BE2C (cell line): ENCODE measurements at places on chromosomes 5 and 9.

- DNase-seq: no peak
Measured at GRCh38 chr9:4662989-4663792, 1.1 kb downstream of the PLPP6 start.

DNA sequence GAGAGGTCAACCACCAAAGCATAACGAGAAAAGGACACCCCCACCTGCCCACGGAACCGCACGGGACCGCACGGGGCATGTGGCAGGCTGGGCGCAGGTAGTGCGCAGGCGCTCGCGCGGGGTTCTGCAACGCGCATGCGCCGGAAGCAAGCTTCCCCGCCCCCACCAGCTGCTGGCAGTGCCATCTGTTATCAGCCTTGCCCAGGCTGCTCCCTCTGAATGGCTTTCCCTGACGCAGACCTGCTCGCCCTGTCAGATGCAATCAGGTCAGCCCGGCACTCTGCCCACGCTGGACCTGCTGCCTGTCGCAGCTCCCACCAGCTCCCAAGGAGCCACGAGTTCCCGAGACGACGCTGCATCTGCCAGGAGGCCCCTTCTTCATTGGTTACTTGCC lies 22.8 kb downstream of the PTCH1 start:
- peak; percentile 87 for DNase-seq

- DNase-seq: no peak
Measured at GRCh38 chr9:105418588-105419500, 29.0 kb upstream of the FSD1L start.

DNA sequence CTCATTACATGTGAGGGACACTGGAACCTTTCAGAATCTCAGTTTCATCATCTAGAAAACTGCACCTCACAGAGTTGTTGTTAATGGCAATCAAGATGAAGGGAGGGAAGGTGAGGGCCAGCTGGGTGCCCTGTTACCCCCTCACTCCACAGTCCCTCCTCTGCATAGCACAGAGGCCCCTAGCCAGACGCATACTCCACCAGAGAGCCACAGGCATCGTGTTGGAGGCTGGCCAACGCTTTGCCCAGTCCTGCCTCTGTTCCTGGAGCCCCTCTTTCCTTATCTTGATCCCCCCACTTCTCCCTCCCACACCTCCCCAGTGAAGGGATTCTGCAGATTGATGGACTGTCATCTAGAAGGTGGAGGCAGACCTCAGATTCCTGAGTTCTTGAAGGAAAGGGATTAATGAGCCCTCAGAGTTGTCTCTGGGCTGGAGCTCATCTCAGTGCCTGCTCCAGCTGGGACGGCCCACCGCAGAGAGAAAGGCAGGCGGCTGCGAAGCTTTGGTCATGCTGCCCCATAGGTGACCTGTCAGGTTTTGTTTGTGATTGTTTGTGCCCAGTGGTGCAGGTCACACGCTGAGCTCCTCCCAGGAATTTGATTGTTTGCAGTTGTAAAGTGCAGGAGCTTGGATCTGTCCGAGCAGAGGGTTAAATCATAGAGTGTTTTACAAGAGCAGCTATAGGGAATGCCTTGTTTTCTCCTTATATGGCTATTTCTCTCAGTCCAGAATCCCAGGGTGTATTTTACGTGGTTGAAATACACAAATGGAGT lies 487.3 kb downstream of the CCDC171 start:
- peak; percentile 23 for DNase-seq

DNA sequence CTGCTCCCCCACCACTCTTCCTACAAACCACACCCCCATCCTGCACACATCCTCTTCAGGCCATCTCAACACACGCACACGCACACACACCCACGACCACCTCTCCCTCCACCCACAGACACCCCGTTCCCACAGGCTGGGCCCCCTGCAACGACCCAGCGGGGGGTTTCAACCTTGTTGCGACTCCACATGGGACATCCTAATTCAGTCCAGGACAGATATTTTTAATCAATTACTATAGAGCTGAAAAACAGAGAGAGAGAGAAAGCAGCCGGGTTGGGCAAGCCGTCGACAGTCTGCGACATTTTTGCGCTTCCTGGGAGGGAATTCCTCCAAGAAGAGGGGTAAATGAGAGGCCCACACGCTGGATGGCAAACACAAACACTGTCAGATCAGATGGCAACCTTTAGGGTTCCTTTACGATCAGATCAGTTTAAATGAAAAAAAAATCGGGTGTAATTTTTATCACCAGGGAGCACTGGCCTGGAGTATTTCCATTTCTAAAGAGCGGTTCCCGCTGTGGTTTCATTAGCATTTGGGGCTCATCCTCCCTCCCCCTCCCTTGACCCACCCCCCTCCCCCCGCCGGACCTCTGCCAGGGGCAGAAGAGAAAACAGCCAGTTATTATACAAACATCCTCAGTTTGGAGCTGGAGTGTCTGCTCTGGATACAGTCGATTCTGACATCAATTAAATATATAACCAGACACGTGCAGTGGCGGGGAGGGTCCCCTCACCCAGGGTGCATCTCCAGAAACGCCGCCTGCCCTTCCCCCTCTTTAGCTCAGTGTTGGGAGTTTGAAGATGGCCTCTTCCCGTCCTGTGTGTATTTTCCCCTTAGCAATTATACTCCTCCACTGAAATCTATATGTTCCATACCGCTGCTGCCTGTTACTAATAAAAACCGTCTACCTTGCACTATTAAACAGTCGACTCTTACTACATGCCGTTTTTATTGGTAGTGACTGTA lies 2.3 kb upstream of the IRX2 start:
- no peak for DNase-seq

GRCh38 chr9:129939431-129939830 lies 103.6 kb downstream of the FNBP1 start:
- no peak for DNase-seq

DNA sequence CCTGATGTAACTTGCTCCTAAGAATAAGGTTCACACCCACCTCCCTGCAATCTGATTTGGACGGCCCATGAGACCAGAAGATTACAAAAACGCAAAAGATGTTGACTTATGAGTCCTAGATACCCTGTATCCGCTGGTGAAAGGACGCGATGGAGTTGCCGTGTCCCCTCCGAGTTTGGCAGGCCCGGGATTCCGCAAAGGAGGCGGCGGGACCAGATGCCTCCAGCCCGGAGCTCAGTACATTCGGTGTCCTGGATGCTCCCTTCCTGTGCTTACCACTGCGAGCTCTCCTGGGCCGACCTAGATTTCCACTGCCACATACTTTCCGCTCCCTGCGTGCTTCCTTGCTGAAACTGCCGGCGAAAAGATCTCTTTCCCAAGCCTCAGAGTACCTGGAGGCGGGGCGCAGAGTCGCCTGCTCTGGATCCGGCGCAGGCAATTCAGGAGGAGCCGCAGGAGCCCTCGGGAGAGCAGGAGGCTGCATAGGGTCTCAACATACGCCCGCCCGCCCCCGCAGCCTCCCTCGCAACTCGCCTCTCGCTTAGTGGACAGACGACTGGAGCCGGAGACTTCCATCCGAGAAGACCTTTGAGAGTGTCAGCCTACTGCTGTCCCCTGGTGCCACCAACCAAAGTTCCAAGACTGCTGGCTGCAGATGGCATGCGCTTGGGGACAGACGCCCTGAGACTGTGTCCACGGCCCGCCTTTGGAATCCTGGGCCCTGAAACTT lies 39.8 kb downstream of the ANXA2R start:
- no peak for DNase-seq

DNA sequence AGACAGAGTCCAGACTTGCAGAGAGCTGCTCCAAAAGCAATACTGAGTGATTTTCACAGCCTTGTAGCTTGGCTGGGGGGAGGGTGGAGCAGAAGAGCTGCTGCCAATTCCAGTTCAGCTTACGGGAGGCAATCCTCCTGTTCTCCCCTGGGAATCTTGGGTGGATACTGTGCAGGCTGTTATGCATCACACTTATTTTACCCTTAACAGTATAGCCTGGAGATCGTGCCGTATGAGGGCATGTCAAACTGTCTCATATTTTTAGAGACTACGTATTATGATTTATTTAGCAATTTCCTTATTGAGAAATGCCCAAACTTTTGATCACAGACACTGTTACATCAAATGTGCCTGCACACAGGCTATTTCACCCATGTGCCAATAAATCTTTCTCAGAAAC lies 85.2 kb downstream of the BASP1 start:
- peak; percentile 52 for DNase-seq

DNA sequence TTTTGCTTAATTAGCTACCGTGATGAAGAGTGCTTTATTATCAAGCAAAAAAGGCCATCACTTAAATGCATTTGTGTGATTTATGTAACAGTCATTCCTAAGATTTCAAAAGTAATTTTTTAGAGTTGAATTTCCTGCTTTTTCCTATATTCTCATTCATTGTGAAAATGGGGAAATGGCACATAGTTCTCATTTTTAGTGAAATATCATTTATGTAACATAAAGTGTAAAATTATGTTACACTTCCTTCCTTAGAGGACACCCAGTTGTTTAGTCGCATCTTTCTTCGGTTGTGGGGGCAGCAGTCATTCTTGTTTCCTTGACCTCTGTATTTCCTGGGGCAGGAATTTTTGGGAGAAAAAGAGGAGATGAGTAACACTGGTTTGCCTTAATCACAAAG lies 142.8 kb downstream of the MAST4 start:
- DNase-seq: no peak

DNA sequence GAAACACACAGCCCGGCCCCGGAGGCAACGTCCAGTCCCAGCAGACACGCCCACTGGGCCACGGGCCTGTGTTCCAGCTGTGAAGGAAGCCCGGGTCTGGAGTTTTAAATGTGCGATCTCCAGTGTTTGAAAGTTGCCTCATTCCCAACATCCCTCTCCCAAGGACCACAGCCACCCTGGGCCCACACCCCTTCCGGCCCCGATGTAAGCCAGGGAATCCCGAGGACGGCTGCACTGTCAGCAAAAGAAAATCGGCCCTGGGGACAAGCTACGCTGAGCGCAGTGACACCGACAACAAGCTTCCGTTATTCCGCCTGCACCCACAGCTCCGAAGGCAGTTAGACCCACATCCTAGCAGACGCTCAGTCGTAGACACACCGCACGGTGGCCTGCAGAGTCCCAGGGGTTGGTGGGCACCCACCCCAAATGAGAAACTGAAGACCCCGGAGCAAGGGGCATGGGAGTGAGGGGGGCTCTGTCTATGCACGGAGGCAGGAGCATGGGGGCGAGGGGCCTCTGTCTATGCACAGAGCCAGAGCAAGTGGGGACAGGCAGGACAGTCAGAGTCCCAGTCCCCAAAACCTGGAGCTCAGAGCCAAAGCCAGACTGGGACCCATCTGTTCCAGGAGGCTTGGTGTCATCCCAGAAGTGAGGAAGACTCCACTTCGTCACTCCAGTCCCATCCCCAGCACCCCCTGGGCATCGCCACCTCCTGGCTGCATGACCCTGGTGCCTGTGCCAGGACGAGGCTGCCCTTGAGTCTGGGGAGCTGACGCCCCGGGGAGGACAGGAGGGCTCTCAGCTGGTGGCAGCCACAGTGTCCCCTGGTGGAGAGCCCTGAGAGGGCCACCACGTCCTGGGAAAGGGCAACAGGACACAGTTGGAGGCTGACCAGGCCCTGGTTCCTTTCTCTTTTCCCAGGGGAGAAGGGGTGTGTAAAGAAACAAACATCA lies 23.4 kb downstream of the GLT6D1 start:
- DNase-seq: no peak

DNA sequence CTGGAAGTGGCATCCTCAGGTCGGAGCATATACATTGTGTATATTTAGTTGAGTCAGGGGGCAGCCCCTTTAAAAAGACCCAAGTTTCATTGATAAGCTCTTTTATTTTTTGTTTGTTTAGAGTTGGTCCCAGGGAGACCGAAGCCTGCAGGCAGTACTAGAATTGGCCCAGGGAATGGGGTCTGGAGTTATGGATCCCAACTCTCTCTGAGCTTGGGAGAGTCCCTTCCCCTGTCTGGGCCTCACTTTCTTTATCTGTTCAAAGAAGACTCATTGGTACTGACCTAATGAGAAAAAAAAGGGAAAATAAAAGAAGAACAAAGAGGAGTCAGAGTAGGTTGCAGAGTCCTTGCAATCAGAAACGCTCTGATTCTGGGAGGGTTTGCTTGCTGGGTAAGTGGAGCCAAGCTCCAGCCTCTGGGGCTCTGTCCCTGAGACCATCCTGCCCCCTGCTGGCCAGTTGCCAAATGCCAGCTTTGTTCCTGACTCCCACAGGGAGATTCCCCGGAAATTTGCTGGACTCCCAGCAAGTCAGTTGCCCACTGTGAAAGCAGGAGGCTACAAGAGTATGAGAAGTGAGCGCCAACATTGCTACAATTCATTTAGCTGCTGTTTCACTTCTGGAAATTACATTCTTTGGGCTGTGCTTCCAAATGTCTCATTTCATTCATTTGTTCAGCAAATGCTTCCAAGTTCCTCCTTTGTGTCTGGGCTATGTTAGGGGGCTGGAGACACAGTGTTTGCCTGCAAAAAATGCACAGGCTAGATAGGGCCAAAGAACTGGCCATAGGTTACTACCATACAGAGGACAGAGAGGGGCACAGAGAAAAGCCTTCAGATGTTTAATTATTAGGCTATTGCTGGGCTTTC lies 156.2 kb downstream of the MELK start:
- DNase-seq: peak; percentile 92

- DNase-seq: no peak
Measured at GRCh38 chr9:14992516-14992915, 82.3 kb upstream of the FREM1 start.

DNA sequence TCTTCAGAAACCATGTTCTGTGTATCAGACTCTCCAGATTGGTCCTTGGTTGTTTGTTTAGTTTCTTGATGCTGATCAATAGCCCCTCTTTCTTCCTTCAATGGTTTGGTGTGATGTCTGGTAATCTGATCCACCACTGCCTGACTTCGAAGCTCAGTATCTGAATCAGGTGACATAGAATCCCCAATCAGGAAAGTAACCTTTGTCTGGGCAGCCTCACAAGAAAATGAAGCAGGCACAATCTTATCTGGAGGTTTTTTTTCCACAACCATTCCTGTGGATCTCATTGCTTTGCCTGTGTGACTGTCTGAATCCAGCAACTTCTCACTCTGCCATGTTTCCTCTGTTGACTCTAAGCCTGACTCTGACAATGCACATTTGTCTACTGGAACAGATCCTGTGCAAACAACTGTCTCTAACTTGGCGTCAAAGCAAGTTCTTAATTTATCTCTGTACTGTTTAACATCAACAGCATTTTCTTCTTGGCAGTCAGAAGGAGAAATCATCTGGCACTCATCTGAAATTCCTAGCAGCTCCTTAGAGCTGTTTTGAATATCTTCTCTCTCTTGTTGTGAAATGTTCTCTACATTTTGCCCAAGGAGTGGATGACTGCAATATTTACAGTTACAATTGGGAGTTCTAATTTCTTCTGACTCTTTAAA lies 37.1 kb upstream of the RAPGEF6 start:
- no peak for DNase-seq

GRCh38 chr5:133130387-133131118 lies 78.7 kb downstream of the HSPA4 start:
- no peak for DNase-seq

- no peak for DNase-seq
Measured at GRCh38 chr5:87151547-87151946, 116.1 kb upstream of the RASA1 start.

DNA sequence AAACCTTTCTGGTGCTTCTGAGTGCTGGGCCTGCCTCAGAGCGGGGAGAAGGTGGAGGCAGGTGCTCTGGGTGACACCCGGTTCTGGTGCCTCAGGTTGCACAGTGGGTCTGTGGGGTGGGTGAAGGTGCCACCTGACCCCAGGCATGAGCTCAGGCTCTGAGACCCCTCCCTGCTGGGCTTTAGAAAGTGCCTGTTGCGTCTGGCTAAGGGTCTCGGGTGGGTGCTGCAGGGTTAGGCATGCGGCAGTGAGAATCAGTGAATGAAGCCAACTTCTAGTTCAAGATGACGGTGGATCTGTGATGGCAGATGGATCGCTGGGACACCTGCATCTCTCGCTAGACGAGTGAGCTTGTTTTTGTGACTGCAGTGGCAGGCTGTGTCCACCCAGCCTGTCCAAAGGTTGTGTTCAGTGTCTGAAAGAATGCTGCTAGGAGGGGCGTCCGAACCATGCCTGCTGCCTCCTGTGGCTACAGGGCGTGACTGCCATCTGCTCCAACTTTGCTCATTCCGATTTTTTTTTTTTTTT lies 5.0 kb downstream of the SQSTM1 start:
- DNase-seq: no peak
